ENCODE measurements at places on chromosomes 3 and 15.
A peak's percentile ranks its signal among the peaks of the same experiment; 100 is the strongest.

- DNase-seq: no peak
Measured at GRCh38 chr3:31815631-31816440, 165.2 kb downstream of the OSBPL10 start.

GRCh38 chr3:16071206-16071605 is 103.3 kb upstream of the GALNT15 start:
- DNase-seq: peak; percentile 54

GRCh38 chr3:178454726-178455125 is 81.5 kb upstream of the KCNMB2 start:
- DNase-seq: peak; percentile 76

DNA sequence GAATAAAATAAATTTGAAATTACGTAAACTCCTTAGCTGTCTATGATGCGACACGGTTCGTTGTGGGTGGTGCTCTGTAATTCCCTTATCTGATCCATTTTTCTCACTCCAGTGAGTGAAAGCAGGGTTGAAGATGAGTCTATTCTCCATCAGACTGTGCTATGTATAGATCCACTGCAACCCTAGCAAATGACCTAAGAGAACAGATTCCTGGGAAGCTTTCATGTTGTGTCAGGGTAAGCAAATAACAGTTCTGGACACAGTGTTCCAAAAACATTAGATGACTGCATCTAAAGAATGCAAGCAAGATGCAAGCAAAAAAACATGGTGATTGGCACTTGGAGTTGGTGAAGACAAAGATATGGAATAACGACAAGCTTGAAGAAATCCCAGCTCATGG is 239.3 kb downstream of the SLC9A9 start:
- DNase-seq: peak; percentile 72
